ENCODE measurements at places on chromosomes 2 and 18. TPM values are rescaled to one million over a fixed set of nuclear protein-coding genes. Genes with fewer than 3 reads are reported as not detected.

DNA sequence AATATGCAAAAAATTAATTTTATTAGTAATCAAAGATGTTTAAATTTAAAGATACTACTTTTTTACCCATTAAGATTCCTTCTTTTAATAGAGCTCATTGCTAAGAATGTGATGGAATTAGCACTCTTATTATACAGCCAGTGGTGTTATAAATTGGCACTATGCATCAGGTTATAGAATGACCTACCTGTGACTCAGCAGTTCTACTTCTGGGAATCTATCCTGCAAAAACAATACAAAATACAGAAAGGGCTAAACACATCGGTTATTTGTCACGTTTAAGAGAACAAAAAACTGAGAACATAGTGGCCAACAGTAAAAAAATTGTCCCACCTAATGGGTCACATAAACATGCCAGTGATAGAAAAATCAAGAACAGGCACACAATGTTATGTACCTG lies 9.4 kb upstream of the ADD2 start:
- no peak overlapping the region for H3K4me3 ChIP-seq
- DNase-seq: no peak
- no peak overlapping the region for H3K27ac ChIP-seq
- H3K36me3 ChIP-seq: peaks cover 2% of the 10 kb centered on the region
- H3K4me1 ChIP-seq: no peaks in the 10 kb centered on the region

DNA sequence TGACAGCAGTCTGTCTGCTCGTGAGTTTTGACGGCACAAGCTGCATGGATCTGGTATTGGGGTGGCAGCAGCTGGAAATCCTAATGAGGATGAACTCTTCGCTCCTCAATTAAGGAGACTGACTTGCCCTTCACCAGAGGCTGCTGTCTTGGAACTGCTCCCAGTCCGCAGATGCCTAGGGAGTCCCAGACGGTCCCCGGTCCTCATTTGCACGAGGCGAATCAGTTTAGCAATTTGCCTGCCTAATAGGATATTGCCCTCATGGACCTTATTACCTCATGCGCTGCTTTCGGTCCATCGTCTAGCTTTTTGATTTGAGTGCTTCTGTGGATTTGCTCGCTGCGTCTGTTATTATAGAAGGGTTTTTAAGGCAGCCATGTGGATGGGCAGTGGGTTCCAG lies 40.6 kb downstream of the ASAP2 start:
- H3K4me1 ChIP-seq: peaks cover 87% of the 10 kb centered on the region
- H3K27me3 ChIP-seq: no peaks in the 10 kb centered on the region
- no peak overlapping the region for H3K27ac ChIP-seq
- no peak overlapping the region for H3K4me3 ChIP-seq
- peaks cover 1% of the 10 kb centered on the region for H3K36me3 ChIP-seq

DNA sequence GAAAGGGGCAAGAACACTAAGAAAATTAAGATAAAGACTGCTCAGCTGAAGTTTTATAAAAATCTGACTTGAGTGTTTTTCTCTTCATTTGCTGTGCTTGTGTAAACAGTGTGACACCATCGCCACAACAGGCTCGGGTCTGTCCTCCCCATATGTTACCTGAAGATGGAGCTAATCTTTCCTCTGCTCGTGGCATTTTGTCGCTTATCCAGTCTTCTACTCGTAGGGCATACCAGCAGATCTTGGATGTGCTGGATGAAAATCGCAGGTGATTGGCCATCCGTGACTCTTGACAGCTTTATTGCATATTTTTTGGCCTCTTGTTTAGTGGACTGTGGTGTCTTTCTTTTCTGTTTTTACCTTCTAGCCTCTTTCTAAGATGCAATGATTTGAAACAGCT lies 22.1 kb downstream of the MFF start:
- DNase-seq: no peak
- H3K4me3 ChIP-seq: no peak overlapping the region
- no peaks in the 10 kb centered on the region for H3K27me3 ChIP-seq
- H3K36me3 ChIP-seq: peaks cover 14% of the 10 kb centered on the region
- H3K4me1 ChIP-seq: no peaks in the 10 kb centered on the region

DNA sequence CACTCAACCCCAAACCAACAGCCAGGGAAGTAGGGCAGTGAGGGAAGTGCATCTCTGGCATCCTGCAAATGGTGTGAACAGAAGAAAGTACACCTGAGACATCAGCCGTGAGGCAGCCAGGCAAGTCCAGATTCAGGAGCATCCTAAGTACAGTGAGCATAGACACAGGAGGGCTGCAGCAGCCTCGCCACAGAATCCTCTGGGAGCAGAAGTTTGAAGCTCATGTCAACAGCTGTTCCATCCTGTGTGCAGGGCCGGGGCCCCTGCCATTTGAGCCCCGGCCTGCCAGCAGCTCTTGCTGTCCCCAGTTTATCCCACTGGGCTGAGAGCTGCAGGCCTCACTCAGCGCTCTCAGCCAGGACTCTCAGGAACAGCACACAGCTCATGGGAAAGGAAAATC lies 14.5 kb downstream of the LOXHD1 start:
- H3K27me3 ChIP-seq: peaks cover 60% of the 10 kb centered on the region
- H3K4me3 ChIP-seq: no peak overlapping the region

- no peak for DNase-seq
- no peak overlapping the region for H3K4me3 ChIP-seq
- H3K27me3 ChIP-seq: no peaks in the 10 kb centered on the region
- no peak overlapping the region for H3K27ac ChIP-seq
Observed at GRCh38 chr18:36809590-36810381, 19.0 kb downstream of the TPGS2 start.

DNA sequence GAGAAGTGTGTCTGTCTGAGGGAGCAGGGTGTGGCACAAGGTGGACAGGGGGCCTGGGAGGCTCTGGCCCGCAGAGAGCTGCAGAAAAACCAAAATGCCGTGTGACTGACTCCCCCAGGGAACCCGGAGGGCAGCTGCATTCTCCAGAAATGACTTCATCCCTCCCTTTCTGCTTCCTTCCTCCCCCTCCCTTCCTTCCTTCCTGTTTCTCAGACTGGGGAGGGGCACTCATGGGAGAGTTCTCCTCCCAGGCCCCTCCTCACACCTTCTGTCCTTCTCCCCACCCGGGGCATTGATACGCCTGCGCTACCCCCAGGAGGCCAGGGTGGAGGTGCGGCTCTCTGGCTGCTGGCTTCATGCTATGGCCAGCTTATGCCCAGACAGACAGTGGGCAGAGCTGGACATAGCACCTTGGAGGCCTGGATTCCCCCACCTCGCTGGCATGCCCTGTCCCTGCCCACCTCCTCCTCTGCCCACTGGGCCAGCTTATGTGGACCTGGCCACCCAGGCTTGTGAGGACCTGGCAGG lies 8.2 kb upstream of the GPR17 start:
- no peak for DNase-seq
- H3K4me1 ChIP-seq: peaks cover 34% of the 10 kb centered on the region
- peak overlapping the region; percentile 80 for H3K27ac ChIP-seq
- peaks cover 1% of the 10 kb centered on the region for H3K36me3 ChIP-seq
- H3K4me3 ChIP-seq: no peak overlapping the region

DNA sequence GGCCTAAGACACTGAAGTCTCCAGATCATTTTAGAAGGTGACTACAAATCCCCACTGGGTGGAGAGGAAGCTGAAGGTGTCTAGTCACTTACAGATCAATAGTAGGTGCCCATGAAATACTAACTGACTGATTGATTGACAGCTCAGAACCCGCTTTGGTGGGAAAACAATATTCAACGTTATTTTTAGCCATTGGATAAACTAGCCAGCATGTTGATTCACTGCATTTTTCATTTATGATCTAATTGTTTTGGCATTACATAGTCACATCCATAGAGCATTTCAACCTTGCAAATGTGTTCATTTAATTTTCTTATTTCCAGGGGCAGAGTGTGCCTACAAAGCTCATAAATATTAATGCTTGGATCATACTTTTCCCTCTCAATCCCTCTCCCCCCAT lies 162.3 kb downstream of the MREG start:
- no peak for DNase-seq
- H3K4me3 ChIP-seq: no peak overlapping the region
- peaks cover 2% of the 10 kb centered on the region for H3K36me3 ChIP-seq

DNA sequence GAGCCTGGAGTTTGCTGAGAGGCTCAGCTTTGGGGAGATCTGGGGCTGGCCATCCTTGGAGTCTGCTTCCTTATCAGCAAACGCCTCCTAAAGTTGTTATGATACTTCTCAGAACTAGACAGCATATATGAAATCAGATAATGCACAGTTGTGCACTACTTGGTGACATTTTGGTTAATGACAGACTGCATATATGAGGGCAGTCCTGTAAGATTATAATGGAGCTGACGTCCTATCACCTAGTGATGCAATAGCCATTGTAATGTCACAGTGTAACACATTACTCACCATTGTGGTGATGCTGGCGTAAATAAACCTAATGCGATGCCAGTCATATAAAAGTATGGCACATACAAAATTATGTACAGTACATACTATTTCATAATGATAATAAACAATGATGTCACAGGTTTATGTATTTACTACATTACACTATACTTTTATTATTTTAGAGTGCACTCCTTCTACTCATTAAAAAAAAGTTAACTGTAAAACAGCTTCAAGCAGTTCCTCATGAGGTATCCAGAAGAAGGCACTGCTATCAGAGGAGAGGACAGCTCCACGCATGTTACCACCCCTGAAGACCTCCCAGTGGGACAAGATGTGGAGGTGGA lies 298.1 kb upstream of the REV1 start:
- H3K27ac ChIP-seq: no peak overlapping the region
- H3K4me1 ChIP-seq: peaks cover 32% of the 10 kb centered on the region
- peaks cover 1% of the 10 kb centered on the region for H3K36me3 ChIP-seq
- H3K27me3 ChIP-seq: no peaks in the 10 kb centered on the region
- no peak overlapping the region for H3K4me3 ChIP-seq
- DNase-seq: no peak

DNA sequence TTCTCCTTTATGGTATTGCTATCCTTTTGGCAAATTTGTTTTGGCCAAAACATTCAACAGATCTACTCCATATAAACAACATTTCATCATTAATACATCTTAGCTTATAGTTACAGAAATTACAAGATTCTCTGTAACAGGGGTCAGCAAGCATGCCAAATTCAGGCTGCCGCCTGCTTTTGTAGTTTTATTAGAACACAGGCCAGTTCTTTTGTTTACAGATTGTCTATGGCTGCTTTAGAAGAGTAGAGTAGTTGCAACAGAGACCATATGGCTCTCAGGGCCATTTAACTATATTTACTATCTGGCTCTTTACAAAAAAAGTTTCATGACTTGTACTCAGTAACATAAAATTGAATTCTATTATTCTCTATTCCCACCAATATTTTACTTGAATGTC lies 53.9 kb downstream of the LNPK start:
- peaks cover 12% of the 10 kb centered on the region for H3K36me3 ChIP-seq
- no peak for DNase-seq
- no peaks in the 10 kb centered on the region for H3K27me3 ChIP-seq

- H3K27ac ChIP-seq: peak overlapping the region; percentile 88
- H3K4me1 ChIP-seq: peaks cover 15% of the 10 kb centered on the region
Observed at GRCh38 chr2:38274286-38275276, 102.5 kb downstream of the ATL2 start.

DNA sequence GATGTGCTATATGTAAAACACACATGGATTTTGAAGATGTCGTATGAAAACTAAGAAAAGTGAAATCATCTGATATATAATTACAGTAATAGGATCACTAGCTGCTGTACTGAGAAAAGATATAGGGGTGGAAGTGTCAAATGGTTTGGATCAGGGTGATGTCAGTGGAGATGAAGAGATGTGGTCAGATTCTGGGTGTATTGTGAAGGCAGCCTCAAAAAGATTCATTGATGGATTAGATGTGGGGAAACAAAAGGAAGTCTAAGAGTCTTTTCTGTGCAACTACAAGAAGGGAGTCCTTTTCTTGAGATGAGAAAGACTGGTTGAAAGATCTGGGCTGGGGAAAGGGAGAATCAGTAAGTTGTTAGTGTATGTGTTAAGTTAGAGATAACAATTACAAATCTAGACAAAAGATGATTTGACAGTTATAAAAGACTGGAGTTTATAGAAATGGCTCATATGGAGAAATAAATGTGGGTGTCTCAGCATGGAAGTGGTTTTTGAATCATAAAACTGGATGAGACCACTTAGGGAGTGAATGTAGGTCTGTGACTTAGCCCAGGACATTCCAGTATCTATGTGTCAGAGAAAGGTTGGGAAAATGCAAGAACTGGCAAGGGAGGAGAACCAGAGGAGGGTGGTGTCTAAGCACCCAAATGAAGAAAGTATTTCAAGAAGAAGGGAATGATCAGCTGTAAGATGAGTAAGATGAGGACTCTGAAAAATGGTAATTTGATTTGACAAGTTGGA lies 347.4 kb downstream of the PARD3B start:
- H3K4me3 ChIP-seq: no peak overlapping the region
- DNase-seq: no peak
- H3K36me3 ChIP-seq: no peaks in the 10 kb centered on the region

GRCh38 chr18:23573626-23574431 lies 12.5 kb downstream of the NPC1 start:
- H3K4me1 ChIP-seq: peaks cover 22% of the 10 kb centered on the region
- H3K4me3 ChIP-seq: no peak overlapping the region
- no peaks in the 10 kb centered on the region for H3K27me3 ChIP-seq
- peak overlapping the region; percentile 88 for H3K27ac ChIP-seq
- H3K36me3 ChIP-seq: peaks cover 13% of the 10 kb centered on the region

GRCh38 chr2:55782528-55783173 lies 89.0 kb upstream of the PNPT1 start:
- no peak overlapping the region for H3K27ac ChIP-seq
- no peaks in the 10 kb centered on the region for H3K36me3 ChIP-seq
- H3K4me3 ChIP-seq: no peak overlapping the region
- no peaks in the 10 kb centered on the region for H3K27me3 ChIP-seq

DNA sequence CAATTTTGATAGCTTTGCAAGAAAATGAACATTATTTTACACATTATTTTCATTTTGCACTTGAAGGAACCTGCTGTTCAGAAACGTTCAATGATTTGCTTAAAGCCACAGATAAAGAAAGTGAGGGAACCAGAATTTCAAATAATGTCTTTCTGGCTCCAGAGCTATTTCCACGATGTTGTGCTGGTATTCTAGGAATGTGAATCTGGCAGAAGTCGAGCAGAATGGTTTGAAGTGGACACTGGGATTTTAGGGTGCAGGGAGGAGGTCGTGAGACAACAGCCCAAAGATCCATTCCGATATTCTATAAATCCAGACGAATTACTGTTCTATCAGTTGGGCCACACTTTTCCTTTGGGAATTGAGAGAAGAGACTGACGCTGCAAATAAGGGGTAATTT lies 2.2 kb downstream of the CCDC102B start:
- H3K36me3 ChIP-seq: no peaks in the 10 kb centered on the region
- DNase-seq: no peak
- H3K4me1 ChIP-seq: peaks cover 35% of the 10 kb centered on the region
- H3K4me3 ChIP-seq: no peak overlapping the region
- no peaks in the 10 kb centered on the region for H3K27me3 ChIP-seq
- peak overlapping the region; percentile 1 for H3K27ac ChIP-seq

SANBR gene
- 12.1 TPM for total RNA-seq

GALNT13 gene
- not detected for total RNA-seq

LYG1 gene
- total RNA-seq: 0.99 TPM

APCDD1 gene
- 41.3 TPM for total RNA-seq
